ENCODE measurements at places on chromosomes 12 and 14.
A peak's percentile ranks its signal among the peaks of the same experiment; 100 is the strongest.

DNA sequence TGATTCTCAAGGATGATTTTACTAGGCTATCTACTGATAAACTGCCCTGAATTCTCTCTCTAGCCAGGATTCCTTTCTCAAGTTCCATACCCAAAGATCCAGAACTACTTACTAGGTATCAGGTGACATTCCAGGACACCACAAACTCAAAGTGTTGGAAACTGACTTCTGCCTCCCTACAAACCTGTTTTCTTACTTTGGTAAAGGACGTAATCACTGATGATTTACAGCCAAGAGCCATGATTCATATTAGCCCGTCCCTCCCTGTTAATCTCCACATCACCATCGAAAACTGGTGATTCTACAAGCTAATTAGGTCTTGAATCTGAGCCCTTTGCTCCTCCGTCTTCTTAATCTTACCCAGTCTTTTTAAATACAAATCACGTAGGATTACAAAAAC lies 1.0 kb upstream of the ATG14 start:
- DNase-seq = no peak

GRCh38 chr12:8970432-8970831 lies 18.9 kb upstream of the KLRG1 start:
- no peak for DNase-seq

DNA sequence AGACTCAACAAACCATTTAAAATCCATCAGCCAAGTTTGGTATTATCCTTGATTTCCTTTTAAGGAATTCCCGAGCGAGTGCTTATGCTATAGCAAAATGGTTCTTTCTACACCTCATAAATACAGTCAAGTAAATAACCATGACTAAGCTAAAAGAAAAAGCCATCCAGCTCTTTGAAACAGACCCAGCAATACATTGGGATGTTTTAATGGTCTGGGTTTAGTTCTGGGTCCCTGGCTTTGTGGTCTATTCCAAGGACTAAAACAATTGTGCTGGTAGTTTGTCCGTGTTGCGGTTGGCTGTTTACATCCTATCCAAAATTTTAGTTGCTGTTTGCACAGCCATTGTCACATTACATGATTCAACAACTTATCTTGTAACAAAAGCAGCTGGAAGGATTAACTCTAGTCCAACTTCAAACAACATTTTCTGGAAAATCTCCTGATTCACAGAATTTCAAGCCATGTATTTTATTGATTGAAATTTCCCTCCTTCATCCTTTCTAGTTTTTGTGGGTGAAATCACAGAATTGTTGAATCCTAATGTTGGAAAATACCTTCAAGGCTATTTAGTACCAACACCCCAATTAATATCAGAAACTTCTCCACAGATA lies 19.6 kb downstream of the KLRB1 start:
- no peak for DNase-seq

- DNase-seq = no peak
Observed at GRCh38 chr14:58873228-58873953, 235.6 kb downstream of the DACT1 start.

- DNase-seq = no peak
Observed at GRCh38 chr14:36221112-36221511, 44.6 kb upstream of the PTCSC3 start.

DNA sequence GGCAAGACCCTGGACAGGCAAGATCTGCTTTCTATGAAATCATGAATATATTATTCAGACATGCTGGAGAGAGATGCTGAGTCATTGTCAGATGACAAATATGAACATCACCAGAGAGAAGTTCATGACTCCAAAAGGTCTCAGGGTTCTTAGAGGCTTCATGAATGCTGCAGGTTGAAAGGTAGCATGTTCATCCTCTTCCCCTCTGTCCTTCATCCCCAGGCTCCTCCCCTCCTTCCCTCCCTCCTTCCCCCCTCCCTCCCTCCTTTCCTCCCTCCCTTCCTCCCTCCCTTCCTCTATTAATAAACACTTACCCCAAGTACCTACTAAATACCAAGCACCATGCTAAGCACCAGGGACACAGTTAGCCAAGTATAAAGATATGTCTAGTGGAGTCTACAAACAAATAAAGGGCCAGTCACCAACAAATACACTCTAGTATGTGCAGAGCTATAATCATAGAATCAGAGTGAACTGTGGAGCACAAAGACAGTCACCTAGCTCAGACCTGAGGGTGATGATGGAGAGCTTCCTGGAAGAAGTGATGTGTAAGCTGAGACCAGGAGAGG lies 46.2 kb downstream of the RPH3A start:
- peak; percentile 79 for DNase-seq

DNA sequence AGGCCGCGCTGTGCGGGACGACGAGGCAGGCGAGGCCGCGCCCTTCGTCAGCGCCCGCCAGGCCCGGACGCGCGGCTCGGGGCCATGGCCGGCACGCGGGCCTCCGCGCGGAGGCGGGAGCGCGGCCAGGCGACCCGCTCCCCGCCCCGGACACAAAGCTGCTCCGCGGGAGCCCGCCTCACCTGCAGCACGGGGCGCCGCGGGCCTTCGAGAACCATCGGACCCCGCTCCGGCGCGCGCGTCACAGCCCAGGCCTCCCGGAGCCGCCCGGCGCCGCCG lies 342 bp downstream of the DICER1 start:
- peak; percentile 44 for DNase-seq

DNA sequence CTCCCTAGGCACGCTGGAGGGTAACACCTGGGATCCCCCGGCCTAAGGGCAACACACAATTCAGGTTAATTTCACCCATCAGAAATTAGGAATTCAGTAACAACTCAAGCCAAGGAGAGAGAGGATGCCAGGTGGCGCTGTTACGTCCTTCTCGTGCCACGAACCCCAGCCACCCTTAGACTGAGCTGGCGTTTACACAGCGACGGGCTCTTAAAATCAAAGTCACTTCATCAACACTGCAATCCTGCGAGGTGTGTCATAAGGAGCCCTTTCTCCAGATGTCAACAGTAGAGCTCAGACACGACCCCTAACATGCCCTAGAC lies 110.6 kb upstream of the TMEM132D start:
- DNase-seq = no peak

DNA sequence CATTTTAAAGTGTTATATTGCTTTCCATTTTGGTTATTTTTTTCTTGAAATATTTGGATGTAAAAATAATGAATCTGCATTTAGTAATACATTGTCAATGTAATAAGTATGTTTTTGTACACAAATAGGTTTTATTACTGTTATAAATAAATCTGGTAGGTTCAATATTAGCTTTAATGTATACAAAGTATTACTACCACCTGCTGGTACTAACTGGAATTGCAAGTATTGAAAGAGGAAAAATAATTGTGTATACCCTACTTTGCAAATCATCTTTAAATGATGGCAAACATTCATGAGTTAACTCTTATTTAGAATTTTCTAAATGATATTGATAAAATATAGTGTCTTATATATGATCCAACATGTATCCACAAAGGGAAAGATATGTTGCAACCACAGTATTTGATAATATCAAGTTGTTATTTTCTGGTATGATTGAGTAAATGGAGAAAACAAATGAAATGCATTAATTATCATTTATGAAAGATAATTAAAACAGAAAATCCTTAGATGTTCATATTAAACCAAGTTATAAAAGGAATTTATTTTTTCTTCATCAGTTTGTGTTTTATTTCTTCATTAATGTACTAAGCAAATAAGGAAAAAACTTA lies 3.2 kb downstream of the OR4K2 start:
- DNase-seq = peak; percentile 36

- DNase-seq = no peak
Observed at GRCh38 chr14:97283426-97283825, 486.2 kb downstream of the VRK1 start.

DNA sequence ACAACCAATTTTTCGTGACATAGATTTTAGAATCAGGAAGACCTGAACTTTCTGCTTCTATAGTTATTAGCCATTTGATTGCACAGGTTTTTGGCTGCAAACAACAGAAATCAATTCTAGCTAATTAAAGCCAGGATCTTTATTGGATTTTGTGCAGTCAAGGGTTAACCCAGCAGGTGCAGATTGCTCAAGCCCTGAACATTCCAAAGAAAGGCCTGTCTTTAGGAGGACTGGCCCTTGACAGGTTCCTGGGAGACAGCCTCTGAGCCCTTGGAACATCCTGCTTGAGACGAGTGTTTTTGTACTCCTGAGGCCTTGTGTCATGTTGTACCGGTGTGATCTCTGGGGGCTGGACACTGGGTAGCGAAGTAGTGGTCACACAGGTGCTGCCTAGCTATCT lies 174.6 kb downstream of the PTCSC3 start:
- no peak for DNase-seq

- no peak for DNase-seq
Observed at GRCh38 chr12:112977641-112978040, 678 bp upstream of the OAS2 start.

DNA sequence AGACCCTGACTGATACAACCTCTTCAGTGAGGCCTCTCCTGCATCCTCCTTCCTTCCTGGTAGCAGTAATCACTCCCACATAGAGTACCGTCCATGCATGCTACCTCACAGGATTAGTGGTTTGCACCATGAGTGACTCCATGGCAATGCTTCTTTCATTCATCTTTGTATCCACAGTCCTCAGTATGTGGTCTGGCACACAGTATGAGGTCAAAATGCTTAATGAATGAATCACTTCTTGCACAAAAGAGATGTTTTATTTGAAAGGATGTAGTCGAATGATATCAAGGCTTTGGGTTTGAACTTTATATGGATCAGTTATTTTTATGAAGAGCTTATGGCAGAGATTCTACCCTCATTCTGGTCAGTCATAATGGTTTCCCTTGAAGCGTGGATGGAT lies 42.2 kb downstream of the KCNA5 start:
- DNase-seq = no peak

DNA sequence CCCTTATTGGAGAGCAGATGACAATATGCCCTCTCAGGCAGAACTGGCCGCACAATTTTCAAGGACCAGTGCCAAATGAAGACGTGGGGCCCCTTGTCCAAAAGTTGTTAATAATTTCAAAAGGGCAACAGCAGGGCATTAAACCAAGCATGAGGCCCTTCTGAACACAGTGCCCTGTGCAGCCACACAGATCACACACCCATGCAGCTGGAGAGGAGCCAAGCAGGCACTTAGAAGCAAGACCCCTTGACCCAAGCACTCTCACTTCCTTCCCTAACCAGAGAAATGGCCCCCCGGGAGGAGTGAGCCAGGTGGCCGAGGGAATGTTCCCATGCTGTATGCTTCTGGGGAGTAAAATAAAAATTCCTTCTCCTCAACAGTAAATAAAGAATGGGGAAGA lies 114.0 kb upstream of the TMPO start:
- no peak for DNase-seq

GRCh38 chr12:107159384-107159900 lies 66.1 kb upstream of the CRY1 start:
- no peak for DNase-seq

- DNase-seq = no peak
Observed at GRCh38 chr12:100473716-100474150, at the start of gene NR1H4. Gene NR1H4 (plus strand): TSS chr12:100473866. CDS start chr12:100493324, 19,458 bp downstream.

- DNase-seq = no peak
Observed at GRCh38 chr12:49552014-49552413, 13.2 kb downstream of the KCNH3 start.

GRCh38 chr12:57223191-57224165 lies 6.0 kb upstream of the SHMT2 start:
- no peak for DNase-seq

GRCh38 chr14:94622653-94623421 lies 10.6 kb downstream of the SERPINA3 start:
- no peak for DNase-seq

- DNase-seq = no peak
Observed at GRCh38 chr12:89252284-89252683, 100.0 kb downstream of the DUSP6 start.

DNA sequence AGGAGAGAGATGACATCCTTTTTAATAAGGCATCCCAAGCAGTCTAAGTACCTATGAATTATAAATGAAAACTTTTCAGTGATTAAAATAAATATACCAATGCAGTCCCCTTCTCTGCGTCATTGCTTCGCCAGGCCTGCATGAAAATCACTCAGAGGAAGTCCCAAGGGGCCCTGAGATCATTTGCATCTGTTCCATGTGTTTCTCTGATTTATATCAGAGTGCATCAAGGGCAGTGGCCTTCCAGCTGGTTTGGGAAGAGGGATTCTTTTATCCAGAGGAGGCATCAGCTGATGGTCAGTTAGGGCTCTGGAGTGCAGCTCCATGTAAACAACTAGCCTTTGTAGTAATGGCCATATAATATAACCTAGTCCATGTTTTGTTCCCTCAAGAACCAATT lies 210.1 kb downstream of the RGS6 start:
- DNase-seq = no peak

DNA sequence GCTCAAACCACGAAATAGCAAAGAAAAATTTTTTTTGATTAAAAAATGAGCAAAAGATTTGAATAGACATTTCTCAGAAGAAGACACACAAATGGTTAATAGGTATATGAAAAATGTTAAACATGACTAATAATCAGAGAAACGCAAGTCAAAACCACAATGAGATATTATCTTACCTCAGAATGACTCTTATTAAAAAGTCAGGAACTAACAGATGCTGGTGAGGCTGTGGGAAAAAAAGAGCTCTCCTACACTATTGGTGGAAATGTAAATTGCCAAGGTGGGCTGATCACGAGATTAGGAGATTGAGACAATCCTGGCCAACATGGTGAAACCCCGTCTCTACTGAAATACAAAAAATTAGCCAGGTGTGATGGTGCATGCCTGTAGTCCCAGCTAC lies 315.5 kb upstream of the FLRT2 start:
- no peak for DNase-seq

DNA sequence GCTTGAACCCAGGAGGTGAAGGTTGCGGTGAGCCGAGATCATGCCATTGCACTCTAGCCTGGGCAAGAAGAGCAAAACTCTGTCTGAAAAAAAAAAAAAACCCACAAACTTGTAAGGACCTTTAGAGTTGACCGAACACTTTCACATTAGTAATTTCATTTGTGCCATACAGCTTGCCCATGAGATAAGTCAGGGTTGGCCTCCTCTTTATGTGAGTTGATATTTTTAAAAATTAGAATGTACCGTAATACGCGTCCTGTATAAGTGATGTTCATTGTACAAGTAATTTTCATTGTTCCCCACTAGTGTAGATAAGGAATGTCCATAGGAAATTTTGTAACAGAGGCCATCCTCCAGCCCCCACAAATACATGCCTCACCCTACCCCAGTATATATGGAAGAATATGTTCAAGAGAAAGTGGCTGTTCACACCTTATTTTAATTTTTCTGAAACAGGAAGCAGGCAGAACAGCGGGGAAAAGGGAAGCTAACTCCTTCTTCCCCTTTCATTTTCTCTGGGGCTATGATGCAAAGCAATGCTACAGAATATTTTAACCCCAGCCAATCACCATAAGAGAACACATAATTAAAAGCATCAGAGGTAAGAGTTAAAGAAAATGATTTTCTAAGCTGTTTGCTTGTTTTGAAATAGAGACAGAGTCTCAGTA lies 31.9 kb upstream of the HIF1A start:
- DNase-seq = peak; percentile 45

Measured in OCI-M1 (cell line).